ENCODE measurements at places on chromosomes 7 and 10.

DNA sequence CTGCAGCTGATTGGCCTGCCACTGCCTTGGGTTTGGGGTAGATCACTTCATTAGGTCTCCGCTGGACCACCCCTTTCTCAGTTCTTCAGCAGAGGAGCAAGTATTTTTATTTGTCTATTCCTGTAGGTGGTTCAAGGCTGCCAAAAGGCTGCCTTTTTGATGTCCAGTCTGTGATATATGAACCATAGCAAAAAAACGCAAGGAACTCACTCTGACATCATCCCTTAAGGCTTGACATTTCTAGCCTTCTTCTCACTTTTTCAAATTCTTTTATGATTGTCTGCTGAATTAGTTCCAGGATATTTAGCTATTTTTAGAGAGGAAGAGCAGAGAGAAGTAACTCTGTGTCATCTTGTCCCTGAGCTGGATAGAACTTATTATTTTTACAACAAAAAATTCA is 269.2 kb downstream of the BAMBI start:
- DNase-seq: no peak

DNA sequence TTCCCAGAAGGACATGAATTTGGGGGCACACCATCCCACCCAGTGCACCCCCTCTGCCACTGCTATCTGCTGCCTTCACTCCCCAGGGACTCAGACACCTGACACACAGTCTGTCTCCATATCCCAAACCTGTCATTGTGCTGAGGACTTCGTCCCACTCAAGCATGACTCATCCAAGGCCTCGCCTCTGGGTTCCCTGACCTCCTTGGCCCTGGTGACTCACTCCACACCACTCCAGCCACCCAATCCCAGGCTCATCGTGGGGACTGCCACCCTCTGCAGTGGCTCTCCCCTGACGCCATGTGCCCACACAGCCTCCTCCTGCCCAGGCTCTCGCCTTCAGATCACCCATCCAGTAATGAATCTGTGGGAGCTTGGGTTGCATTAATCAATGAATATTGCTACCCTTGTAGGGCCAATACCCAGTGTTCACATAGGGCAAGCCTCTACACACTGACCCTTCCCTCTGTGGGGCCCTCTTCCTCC is 6.6 kb upstream of the INSIG1 start:
- DNase-seq: no peak

DNA sequence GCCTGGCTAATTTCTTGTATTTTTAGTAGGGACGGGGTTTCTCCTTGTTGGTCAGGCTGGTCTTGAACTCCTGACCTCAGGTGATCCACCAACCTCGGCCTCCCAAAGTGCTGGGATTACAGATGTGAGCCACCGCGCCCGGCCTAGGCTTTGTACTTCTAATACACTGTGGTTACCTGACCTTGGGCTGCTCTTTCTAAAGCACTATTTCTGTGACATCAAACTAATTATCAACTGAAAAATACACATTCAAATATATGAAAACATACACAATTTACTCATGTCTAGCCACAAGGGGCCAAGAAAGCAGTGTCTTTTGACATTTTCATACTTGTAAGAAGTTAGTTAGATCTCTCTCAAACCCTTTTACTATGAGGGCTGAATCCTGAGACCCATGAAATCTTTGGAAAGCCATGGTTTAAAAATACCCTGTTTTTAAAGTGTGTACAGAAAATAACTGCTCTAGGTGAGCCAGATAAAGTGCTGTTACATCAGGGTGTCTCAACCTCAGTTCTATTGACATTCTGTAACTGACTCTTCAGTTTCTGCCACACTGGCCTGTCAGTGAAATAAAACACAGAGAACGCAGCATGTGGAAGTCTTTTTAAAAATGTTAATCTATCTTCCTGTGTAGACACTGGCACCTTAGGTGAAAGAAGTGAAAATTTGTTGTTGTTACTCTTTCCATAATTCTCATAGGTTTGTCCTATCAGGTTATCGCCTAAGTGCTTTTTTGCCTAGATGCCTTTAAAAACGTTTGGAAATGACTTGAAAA is 58.8 kb downstream of the CREM start:
- no peak for DNase-seq

GRCh38 chr10:114404171-114405010 is at the start of gene AFAP1L2:
AFAP1L2 (minus strand) TSS chr10:114404502; CDS start chr10:114404455, 47 bp downstream.
- no peak for DNase-seq

DNA sequence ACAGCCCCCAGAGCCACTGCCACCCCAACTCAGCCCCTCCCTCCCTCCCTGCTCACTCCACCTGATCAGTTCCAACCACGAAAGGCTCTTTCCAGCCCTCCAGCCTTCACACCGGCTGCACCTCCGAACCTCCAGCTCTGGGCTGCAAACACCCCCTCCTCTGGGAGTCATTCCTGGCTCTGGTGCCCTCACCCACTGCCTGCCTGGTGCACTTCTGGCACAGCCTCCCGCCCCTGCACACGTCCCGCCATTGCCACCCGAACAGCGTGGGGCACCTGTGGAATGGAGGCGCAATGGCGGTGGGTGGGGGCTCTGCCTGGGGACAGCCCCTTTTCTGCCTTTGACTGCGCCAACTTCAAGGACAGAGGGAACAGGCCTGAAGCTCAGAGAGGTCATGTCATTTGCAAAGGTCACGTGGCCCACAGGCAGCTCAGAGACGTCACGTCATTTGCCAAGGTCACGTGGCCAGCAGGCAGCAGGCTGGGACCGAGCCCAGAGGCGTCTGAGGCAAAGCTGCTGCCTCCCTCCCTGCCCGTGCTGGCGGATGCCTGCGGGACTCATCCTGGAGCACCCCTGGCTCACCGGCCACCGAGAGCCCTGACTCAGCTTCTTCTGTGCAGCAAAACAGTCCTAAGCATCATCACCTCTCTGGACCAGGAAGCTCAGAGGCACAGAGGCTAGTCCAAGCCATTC is 76.0 kb upstream of the DNAAF5 start:
- DNase-seq: no peak

DNA sequence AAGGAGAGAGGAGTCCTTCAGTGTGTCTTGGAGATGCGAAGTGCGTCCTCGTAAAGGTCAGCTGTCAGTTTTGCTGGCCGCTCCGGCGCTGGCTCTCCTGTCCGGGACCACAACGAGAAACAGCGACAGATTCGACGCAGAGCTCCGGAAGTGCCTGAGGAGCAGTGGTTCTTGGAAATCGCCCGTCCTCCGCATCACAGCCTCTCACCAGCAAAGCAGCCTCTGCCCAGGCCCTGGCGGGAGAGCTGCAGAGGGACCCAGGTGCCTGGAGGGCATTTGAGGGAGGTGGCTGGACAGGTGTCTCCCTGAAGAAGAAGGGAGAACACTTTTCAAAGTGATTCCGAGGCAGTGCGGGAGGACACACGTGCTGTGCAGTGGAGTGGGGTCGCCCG is 11.6 kb upstream of the AP5Z1 start:
- DNase-seq: no peak

GRCh38 chr10:124650820-124651401 is 93.3 kb downstream of the FAM53B start:
- DNase-seq: no peak

- no peak for DNase-seq
Observed at GRCh38 chr10:103781329-103782061, 73.9 kb downstream of the SH3PXD2A start.

GRCh38 chr10:126352453-126352852 is 35.8 kb downstream of the ADAM12 start:
- DNase-seq: no peak

DNA sequence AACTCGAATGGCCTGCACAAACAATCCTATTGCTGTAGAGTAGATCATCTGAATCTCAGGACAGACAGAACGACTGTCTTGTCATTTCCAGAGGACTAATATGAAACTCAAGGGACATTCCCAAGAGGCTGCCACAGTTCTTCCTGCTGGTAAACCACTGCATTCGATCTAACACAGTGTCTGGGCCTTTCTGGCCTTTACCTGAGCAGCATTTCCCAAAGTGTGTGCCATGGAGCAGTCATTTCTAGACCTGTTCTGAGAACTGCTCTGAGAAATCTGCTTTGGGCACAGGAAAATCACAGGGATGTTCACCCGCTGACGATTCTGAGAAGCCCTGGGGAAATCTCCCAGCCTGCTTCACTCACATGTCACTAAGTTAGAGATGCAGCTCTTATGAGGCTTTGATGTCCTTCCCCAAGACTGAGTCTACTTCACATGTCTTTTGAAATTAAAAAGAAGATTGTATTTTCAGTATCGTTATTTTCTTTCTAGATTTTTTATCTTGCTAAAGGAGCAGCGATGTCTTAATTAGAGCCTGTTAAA is 18.4 kb downstream of the GPNMB start:
- DNase-seq: no peak

DNA sequence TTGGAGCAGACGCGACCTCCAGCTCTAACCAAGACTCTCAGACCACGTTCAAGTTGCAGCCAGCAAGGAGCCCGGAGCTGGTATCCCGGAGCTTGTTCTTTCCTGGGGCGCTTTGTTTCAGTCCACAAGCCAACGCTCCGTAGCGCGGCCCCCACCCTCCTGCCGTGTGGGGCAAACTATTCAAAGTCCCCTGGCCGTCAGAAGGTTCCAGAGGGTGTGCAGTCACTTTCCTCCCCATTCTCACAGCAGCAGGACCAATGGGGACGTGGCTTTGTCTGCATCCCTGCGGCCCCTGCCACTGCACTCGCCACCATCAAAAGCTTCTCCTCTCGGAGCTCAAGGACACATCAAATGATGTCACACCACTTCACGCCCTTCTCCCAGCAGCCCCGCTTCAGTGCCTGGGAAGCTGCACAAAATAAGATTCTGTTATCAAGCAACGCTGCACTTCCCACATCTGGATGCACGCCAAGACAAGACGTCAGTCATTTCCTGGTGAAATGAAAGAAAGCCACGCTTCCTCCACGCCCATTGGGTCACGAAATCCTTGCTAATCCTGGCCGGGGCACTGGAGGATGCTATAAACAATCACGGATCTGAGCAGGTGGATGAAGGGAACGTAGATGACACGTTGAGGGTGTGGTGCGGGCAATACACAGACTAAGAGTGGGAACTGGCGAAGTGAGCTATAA is 348.2 kb downstream of the PTPRN2 start:
- no peak for DNase-seq

- no peak for DNase-seq
Observed at GRCh38 chr7:46257761-46258448, 336.8 kb upstream of the IGFBP3 start.

Data from stimulated activated CD4-positive, alpha-beta T cell treated with anti-CD3 and anti-CD28 coated beads, Interleukin-2, amount 100 ng/mL, for 48 hours (primary cell).